ENCODE measurements at places on chromosomes 4 and X.
A peak's percentile ranks its signal among the peaks of the same experiment; 100 is the strongest.

DNA sequence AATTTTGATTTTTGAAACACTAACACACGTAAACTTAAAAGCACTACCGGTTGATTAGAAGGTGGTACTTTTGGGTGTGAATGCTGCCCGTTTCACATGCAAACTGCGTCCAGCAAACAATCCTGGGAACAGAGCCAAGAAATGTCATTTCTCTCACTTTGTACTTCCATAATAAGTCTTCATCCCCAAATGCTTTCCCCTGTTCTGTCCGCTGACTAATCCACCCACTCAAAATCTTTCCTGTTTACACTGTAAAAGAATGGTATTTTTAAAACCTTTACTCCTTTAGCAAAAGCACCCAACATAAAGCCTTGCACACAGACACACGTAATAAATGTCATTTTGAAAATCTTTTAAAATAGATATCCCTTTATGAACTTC, 39.1 kb upstream of the PDLIM5 start:
- no peak for DNase-seq

- no peak for DNase-seq
Observed at GRCh38 chrX:106611317-106611678, 480 bp upstream of the RADX start.

DNA sequence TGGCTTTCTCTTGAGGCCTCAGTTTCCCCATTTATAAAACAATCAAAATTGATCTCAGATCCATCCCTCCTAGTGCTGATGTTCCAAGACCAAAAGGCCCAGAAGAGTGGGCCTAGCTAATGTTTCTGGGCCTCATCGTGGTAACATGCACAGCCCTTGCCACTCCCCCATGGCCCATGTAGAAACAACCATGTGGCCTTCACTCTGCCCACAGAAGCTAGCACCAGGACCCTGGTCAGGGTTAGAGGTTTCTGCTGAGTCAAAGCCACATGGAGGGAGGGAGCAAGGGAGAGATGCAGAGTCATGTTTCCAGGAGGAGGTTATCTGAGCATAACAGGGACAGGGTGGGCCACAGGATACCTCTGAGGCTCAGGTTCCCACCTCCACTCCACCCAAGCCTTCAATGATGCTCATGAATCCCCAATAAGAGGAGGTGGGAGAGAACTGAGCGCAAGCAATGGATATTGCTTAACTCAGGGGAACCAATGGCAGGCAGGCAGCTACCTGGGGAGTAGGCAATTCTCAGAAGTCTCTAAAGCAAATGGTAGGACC, 16.9 kb downstream of the OTUD5 start:
- no peak for DNase-seq

DNA sequence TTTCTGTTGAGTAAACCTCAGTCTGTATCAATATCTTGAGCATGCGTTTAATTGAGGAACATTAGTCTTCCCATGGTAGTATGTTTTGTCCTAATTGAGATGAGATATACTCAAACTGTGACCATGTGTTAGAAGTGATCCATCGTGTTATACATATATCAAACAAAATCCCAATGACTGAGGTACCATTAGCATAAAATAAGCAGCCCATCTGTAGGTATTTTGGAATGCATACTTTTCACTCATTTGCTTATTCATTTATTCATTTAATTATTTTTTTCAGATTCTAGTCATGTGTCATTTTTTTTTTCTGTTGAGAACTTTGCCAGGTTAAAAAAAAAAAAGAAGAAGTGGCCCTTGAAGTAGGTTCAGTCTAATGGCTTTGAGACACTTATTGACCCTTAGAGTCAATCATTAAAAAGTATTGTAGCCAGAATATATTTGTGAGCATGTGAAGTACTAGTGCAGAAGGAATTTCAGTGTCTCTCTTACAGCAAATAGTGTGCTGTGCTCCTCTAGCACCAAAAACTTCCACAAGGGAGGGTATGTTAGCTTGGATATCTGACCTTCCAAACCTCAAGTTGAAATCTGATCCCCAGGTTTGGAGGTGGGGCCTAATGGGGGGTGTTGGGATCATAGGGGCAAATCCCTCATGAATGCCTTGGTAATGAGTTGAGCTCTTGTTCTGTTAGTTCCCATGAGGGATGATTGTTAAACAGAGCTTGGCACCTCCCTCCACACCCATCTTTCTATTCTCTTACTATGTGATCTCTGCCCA, 130.8 kb upstream of the NPY2R start:
- no peak for DNase-seq

DNA sequence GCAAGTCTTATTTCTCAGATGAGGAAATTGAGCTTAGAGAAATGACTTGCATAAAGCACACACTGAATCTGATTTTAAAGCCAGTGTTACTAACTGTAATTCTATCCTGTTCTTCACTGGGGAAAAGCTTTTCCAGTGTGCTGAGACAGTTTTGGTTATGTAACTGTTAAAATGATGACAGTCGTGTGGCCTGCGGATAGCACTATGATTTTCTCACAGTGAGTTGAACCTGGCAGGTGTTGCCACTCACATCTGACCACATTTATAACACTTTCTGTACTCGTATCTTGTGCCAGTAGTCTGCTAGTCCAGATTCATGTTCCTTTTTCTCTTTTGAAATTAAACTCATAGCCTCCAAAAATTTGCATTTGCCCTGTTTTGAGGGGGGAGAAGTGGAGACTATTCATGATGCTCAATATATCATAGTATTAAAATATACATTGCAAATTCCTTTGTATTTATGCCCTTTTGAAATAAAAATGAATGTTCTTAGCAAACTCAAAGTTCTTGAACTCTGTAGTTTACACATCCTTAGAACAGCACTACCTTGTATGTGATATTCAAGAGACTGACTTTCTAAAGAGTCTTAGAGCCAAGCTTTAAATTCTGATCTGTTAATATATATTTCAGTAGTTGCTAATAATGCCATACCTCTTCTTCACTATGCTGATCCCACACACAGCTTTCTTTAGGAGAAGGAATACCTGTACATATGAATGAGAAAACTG, 132.3 kb downstream of the PDLIM5 start:
- no peak for DNase-seq

- peak; percentile 8 for DNase-seq
Observed at GRCh38 chrX:123570011-123570590, 162.8 kb downstream of the THOC2 start.

DNA sequence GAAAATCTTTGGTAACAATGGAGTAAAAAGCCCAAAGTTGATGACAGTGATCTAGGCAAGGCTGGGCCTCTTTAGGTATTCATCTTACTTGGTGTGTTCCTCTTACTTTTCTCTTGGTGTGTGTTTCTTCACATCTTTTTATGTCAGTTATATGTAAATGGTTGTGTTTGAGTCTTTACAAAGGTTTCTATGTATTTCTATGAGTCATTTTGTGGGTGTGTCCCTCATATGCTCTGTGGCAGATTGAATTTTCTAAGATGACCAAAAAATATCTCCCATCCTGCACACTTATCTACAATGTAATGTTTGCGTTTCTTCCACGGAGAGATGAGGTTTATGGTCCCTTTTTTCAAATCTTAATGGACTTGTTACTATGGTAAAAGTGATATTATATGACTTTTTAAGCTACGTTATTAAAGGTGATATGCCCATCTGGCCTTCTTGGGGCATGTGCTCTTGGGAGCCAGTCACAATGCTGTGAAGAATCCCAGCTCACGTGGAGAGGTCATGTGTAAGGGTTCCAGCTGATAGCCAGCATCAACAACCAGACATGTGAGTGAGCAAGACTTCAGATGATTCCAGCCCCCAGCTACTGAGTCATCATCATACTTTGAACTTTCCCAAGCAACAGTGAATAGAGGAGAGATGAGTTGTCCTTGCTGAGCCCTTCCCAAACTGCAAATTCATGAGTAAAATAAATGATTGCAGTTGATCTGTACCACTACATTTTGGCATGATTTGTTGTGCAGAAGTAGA, 126.9 kb downstream of the CBLL2 start:
- DNase-seq: no peak

DNA sequence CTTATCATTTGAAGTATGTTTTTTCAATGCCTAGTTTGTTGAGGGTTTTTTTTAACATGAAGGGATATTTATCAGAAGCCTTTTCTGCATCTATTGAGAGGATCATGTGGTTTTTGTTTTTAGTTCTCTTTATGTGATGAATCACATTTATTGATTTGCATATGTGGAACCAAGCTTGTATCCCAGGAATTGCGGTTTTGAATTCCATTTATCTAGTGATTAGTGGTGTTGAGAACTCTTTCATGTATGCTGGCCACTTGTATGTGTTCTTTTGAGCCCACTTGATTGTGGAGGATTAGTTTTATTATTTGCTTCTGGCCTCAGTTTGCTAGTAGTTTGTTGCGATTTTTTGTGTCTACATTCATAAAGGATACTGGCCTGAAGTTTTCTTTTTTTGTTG, 85.0 kb upstream of the CNKSR2 start:
- no peak for DNase-seq

DNA sequence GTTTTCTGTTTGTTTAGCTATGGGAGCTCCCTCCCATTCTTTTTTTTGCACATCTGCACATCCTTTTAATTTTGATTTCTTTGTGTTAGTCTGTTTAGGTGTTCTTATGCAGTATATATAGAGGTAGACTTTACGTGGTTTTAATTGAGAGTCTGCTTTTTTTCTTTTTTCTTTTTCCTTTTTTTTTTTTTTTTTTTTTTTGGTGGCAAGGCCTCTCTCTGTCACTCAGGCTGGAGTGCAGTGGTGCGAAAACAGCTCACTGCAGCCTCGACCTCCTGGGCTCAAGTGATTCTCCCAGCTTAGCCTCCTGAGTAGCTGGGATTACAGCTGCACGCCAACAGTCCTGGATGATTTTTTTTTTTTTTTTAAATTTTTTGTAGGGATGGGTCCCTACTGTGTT, 68.2 kb downstream of the FAM193A start:
- DNase-seq: no peak

- DNase-seq: no peak
Observed at GRCh38 chrX:34528081-34528480, 129.0 kb downstream of the TMEM47 start.

GRCh38 chrX:132953354-132953753, 5.1 kb downstream of the HS6ST2 start:
- no peak for DNase-seq

GRCh38 chrX:107445146-107445545, 4.3 kb upstream of the FRMPD3 start:
- no peak for DNase-seq

- no peak for DNase-seq
Observed at GRCh38 chr4:183260491-183261151, 59.5 kb downstream of the CLDN22 start.

GRCh38 chr4:3442959-3443749, 1.4 kb downstream of the HGFAC start:
- DNase-seq: peak; percentile 54

DNA sequence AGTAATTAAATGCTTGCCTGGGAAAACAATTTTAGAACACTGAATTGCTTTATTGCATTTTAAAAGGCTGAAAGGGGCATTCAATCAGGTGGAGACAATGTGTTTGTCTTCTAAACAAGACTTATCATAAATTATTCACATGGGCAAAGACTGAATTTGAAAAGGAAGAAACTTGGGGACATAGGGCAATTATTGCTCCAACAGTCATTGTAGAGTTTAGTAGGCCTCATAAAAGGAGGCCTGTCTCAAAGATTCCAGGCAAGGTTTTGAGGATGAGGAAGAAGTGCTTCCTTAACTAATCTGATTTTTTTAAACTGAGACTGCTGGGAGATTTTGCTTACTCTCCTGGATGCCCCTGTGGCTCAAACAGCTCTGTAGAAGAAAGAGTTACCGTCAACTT, 174.4 kb upstream of the RPS6KA3 start:
- DNase-seq: no peak

GRCh38 chrX:130625386-130625785, 223.6 kb downstream of the RBMX2 start:
- DNase-seq: no peak

- no peak for DNase-seq
Observed at GRCh38 chr4:6781113-6781512, 1.4 kb upstream of the KIAA0232 start.

DNA sequence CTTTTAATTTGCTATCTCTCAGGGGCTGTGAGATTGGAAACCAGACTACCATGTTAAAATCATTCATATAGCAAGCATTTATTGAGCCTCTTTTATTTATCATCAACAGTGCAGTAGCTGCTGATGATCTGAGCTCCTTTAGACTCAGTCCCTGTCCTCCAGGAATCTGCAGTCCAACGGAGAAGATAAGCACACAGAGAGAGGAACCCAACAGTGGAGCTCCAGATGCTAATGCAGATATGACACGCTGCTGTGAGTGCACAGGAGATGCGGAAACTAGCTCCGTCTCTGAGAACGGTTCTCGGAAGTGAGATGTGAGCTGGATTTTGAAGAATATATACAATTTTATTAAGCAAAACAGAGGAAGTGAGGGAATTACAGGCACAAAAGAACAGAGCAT, 35.4 kb downstream of the DCHS2 start:
- no peak for DNase-seq

DNA sequence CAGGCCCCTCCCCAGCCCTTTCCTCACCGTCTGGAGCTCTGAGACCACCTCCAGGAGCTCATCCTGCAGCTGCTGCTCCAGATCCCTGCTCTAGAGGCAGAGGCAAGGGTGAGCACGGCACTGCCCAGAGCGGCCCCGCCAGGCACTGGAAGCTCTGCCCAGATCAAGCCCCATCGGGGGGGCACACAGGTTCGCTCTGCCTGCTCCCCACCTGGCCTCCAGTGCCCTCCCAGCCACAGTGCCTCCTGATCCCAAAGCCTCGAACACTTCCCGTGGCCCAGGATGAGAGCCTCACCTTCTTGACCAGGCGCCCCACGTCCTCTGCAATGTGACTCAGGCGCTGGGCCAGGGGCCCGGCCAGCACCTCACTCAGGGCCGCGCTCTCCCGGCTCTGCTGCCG, 5.0 kb downstream of the ARHGAP4 start:
- DNase-seq: no peak

- no peak for DNase-seq
Observed at GRCh38 chrX:113959912-113960626, 623.8 kb upstream of the HTR2C start.

DNA sequence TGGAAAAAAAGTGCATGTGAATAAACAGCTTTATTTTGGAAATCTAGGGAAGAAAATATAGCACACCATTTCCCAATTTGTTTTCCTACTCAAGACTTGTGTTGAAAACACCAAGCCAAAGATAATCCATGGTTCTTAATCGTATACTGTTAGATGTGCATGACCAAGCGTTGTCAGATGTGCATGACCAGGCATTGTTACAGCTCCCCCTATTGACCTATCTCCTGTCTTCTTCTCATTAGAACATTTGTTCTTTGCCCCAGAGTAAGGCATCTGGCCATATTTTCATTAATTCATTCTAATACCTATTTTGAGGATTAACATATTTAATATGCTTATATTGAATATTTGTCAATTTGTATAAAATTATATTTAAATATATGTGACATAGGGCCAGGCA, 14.4 kb upstream of the VCX start:
- peak; percentile 50 for DNase-seq

GRCh38 chrX:66863721-66864120, 224.8 kb upstream of the EDA2R start:
- DNase-seq: no peak

GRCh38 chrX:31704938-31705337, 633.1 kb upstream of the FTHL17 start:
- no peak for DNase-seq

DNA sequence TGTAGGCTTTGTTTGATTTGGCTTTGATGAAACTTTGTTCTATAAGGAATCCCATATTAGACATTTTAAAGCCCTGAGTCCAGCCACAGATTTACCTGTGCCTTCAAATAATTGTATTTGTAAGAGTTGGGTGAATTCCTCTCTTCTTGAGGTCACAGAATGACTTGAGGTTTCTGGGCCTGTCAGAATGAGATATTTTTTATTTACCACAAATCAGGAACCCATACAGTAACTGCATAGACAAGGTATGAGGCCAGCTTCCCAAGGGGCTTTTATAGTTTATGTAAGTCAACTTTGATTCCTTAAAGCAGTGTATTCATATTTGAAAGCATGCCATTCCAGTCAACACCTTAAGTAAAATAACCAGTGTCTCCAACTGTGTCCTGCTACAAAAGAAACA, 29.1 kb upstream of the CXCL3 start:
- DNase-seq: no peak

Data from NCI-H82 (cell line).